ENCODE measurements at places on chromosomes 3 and 15.
A peak's percentile ranks its signal among the peaks of the same experiment; 100 is the strongest.

DNA sequence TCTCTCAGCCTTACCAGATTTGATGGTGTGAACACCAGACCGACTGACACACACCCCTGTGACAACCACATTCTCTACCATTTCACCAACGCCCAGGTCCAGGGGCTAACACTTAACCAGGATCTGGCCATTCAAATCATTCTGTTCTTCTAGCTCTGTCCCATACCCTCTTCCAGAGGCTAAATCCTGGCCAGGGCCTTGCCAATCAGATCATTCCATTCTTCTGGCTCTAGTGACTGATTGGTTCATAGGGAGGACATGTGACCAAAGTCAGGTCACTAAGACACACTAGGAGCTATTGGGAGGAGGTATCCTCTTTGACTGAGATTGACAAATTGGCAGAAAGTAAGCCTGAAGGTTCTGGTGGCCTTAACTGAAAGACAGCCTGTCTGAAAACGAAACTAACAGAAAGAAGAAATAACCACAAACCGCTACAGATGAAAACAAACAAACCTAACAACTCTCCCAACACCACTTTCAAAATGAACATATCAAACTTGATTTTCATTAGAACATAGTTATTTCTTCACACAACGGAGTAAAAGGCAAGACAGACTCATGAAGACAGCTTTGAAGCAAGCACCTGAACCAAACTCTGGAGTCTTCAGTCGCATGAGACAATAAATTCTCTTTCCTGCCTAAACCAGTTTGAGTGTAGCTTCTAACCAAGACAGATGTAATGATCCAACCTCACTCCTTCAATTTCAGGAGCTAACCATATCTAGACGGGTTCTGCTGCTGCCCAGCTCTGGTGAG, 68.5 kb downstream of the TRANK1 start:
- DNase-seq, result no peak

GRCh38 chr3:34213478-34213877, 415.0 kb downstream of the PDCD6IP start:
- peak; percentile 33 for DNase-seq

- DNase-seq, result no peak
Measured at GRCh38 chr3:42663581-42664437, 10.3 kb downstream of the ZBTB47 start.

DNA sequence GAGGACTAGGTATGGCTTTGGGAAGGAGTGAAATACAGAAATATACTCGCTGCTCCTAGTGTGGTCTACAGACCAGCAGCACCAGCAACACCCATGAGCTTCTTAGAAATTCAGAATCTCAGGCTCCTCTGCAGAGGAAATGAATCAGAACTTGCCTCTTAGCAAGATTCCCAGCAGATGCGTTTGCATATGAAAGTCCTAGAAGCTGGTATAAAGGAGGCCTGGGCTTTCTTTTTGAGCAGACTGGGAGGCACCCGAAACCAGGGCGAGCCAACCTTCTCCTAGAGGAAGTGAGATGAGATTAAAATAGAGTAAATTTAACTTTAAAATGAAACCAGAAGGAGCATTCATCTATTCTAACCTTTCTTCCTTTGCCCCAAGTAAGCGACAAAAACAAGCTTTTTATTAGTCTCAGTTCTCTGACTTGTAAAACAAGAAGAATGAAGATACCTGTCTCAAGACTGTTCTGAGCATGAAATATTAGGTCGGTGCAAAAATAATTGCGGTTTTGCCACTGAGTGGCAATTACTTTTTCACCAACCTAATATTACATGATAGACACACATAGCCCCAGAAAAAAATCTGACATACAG, 140.0 kb downstream of the PDZRN3 start:
- DNase-seq, result no peak

GRCh38 chr3:146020969-146021368, 140.0 kb downstream of the PLOD2 start:
- DNase-seq, result no peak

DNA sequence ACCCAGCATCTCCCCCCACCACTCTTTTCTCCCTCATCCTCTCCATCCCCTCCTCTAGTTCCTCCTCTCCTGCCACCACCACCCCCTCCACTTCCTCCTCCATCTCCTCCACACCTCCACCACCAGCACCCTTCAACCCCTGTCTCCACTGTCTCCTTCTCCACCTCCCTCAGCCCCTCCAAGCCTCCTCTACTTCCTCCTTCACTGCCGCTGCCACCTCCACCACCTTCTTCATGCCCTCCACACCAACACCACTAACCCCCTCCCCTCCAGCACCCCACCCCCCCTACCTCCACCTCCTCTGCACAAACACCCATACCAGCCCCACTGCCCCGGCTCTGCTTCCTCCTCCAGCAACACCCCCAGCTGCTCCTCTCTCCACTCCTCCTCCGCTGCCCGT, 88.0 kb downstream of the HES1 start:
- DNase-seq, result no peak

DNA sequence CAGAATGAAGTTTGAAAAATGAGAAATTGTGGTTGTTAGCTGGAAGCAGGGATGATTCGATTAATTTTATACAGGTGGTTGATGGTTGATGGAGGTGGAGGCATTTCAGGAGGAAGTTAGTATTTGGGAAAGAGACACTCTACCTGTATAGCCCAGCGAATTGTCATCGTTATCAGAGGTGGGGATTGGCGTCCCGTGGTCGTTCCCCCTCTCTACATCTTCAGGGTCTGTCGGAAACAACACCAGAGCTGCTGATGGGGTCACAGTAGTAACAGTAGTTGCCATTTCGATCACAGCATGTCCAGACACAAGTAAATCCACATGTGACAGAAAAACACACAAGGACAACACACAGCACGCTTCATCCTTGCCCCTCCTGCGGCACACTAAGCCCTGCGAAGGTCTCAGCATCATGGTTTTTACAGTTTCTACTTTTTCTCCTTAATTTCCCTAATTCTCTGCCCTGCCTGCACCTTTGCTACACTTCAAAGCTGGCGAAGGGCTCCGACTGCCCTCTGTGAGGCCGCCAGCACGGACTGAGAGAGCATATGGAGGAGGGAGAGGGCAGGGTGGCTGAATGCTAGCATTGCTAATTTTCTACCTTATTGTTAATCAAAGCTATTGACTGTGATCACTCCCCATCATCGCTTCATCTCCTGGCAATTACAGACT, 642.3 kb downstream of the ROBO1 start:
- no peak for DNase-seq

- DNase-seq, result no peak
Measured at GRCh38 chr3:58429657-58430056, 4.0 kb downstream of the PDHB start.

- no peak for DNase-seq
Measured at GRCh38 chr15:22933641-22934061, 46.5 kb downstream of the CYFIP1 start.

DNA sequence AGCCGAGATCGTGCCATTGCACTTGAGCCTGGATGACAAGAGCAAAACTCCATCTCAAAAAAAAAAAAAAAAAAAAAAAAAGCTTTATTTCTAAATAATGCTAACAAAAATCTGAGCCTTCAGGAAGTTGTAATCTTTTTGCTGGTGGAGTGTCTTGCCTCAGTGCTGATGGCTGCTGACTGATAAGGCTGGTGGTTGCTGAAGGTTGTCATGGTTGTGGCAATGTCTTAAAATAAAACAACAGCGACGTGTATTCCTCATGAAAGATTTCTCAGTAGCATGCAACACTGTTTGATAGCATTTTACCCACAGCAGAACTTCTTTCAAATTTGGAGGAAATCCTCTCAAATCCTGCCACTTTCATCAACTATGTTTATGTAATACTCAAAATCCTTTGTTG, 77.4 kb upstream of the PTPRG start:
- no peak for DNase-seq

DNA sequence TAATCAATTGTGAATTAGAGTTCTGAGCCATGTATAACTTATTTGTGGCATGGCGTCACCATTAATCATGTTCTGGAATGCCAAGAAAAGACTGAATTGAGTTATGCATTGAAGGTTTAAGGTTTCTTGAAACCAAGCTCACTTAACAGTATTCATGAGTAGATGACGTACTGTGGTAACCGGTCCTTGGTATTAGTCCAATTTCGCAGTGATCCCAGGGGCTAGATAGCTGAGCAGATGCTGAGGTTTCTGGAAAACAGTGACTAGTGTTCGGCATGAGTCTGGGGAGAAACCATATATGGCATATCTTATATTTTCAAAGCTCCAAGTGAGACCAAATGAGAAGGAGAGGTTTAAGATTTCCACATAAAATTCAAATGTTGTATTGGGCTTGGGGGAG, 218.3 kb upstream of the LYSMD4 start:
- DNase-seq, result no peak

- no peak for DNase-seq
Measured at GRCh38 chr3:124131158-124131557, 139.2 kb upstream of the ROPN1 start.

Data from retina (tissue), 1 donor.